ENCODE measurements at places on chromosomes 4 and X.

DNA sequence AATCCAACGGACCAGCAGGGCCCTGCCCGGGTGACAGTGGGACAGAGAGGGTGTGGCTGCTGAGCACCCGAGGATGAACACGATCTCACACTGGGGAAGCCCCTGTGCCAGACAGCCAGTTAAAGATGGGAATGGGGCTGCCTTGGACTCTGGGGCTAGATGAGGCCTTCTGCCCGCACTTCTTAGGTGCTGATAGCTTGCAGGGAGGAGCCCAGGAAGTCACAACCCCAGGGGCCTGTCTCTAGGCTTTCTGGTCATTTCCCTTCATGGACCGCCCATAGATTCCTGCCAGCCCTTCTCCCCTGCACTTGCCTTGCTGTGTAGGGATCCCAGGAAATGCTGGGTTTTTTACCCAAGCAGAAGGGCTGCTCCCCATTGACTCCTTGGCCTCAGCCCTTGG, 6.2 kb downstream of the ZNF275 start:
- no peak for DNase-seq

- DNase-seq, result no peak
These were observed 135.0 kb upstream of the TENT5D start for GRCh38 chrX:80285131-80285773.

- DNase-seq, result no peak
These were observed 169.0 kb downstream of the CORIN start for GRCh38 chr4:47668810-47669408.

DNA sequence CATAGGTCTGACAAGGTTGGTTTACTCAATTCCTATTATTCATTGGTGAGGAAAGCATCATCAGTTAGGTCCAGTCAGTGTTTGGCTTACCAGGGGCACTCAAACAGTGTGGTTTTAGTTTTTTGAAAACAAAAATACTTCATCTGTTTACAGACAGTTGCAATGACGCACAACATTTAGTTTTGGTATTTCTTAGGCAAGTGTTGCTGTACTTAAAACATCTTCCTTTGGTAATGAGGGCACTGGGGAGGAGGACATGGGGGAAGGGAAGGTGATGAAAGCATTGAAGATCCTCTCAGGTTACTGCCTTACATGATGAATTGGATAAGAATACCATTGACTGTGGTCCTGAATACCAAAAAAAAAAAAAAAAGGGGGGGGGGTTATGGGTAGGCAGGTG, 93.7 kb upstream of the MAOA start:
- DNase-seq, result no peak

- DNase-seq, result no peak
These were observed 26.4 kb upstream of the SCML1 start for GRCh38 chrX:17710871-17711301.

DNA sequence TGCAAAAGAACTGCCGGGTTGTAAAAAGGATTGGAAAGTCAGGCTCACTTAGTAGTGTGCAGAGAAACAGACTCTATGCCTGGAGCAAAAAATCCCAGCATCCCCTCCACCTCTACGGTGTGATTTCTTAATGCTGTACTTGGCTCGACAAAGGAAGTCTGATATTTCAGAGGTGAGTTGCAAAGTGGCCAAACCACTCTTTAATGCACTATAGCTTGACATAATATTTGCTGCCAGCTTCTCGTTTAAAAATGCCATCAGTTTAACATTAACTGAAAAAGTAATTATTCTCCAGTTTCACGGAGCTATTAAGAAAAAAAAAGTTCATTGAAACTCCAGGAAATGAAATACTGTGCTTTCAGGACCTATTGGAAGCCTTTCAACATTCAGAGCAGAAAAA, 448.3 kb upstream of the ZFP42 start:
- DNase-seq, result no peak

Data from activated CD8-positive, alpha-beta memory T cell treated with anti-CD3 and anti-CD28 coated beads for 4 hours (primary cell).